ENCODE measurements at places on chromosomes 12 and 14.

GRCh38 chr12:88579601-88580050 is 645 bp downstream of the KITLG start:
- no peak for DNase-seq

- DNase-seq = peak; percentile 14
These were observed 105.0 kb upstream of the PRB2 start for GRCh38 chr12:11500188-11500860.

DNA sequence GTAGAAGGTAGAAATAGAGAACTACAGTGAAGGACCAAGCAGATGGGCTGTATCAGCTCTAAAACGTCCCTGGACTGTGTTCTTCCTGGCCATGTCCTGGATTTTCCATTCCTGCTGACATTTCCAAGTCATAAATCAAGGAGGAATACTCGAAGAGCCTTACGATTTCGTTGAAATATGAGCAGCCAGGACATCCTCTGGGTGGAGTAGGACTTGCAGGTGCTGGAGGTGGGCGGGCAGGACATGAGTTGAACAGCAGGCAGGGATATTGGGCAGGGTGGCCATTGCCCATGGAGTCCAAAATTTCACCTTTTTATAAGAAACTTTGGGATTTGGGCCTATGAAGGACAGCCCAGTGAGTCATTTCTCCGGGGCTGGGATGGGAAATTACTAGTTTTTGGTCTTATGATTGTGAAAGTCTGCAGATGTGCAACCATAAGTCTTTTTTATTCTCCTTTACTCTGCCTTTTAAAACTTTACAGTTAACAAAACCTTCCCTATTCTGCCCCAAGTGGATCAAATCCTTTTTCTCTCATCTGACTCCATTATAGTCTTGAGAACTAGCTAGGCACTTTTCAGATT is 88.8 kb downstream of the TMX1 start:
- no peak for DNase-seq

DNA sequence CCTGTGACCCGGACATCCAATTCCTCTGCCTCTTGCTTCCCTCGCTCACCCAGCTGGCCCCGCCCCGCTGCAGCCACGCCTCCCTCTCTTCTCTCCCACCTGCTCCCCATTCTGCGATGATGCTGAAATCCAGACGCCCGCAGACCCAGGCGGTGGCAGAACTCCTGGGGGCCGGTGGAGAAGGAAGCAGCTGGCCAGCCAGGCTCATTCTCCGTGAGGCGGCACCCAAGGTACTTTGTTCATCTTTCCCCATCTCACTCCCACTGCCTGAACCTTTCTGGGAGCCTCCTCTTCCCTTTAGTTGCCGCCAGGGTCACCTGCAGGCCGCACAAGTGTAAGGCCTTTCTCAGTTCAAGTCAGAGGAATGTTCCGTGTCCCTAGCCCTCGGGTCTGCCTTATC is 35.7 kb downstream of the FOXN4 start:
- DNase-seq = no peak

- no peak for DNase-seq
These were observed 15.8 kb upstream of the GCH1 start for GRCh38 chr14:54918427-54918826.

DNA sequence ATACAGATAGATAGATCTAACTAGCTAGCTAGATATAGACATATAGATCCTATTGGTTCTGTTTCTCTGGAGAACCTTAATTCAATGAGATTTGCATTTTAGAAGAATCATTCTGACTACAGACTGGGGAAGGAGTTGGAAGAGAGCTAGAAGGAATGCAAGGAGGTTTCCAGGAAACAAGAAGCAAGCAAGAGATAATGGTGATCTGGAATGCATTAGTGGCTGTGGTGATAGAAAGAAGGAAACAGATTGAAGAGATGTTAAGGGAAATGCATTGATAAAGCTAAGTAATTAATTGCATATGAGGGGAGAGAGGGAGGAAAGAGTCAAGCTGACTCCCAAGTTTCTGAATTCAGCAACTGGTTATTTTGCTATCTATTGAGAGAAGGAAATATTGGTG is 42.7 kb downstream of the DBX2 start:
- no peak for DNase-seq

GRCh38 chr12:29552994-29553748 is 55.7 kb upstream of the OVCH1 start:
- DNase-seq = no peak

DNA sequence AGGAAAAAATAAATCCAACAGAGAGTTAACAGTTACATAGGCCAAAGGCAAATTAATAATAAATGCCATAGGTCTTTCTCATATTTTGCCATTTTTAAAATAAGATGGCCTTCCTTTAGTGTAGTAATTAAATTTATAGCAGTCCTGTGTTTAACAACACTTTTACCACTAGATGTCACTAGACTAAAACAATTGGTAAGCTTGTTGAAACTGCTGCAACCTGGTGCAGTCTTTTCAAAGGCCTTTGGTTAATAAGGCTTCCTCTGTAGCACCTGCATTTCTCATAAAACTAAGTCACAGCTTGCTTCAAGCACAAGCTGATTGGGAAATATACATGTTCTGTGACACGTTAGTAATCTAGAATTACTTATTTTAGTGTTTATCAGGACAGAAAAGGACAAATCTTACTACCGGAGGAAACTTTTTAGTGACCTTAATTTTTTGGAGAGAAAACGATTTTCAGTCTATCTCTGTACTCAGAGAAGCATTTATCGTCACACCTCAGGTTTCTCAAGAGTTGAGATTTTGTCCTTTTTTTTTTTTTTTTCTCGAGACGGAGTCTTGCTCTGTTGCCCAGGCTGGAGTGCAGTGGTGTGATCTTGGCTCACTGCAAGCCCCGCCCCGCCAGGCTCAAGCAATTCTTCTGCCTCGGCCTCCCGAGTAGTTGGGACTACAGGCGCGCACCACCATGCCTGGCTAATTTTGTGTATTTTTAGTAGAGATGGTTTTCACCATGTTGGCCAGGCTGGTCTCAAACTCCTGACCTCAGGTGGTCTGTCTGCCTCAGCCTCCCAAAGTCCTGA is 20.0 kb downstream of the BORCS5 start:
- no peak for DNase-seq

DNA sequence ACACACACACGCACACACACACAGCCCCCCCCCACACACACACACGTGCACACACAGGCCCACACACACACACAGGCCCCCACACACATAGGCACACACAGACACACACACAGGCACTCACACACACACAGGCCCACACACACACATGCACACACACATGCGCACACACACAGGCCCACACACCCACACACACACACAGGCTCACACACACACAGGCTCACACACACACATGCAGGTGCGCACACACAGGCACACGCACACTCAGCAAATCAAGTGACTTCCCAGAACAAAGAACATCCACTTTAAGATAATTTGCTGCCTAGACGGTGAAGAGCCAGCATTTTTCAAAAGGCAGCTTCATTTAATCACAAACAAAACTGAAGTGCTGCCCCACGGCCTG is 78.5 kb upstream of the FBRSL1 start:
- no peak for DNase-seq

GRCh38 chr12:12839003-12839395 is 25.9 kb downstream of the DDX47 start:
- DNase-seq = no peak

- no peak for DNase-seq
These were observed 75.9 kb upstream of the TSPAN11 start for GRCh38 chr12:30850684-30851083.

GRCh38 chr14:91405241-91405721 is 12.3 kb downstream of the CCDC88C start:
- no peak for DNase-seq

- no peak for DNase-seq
These were observed 17.7 kb upstream of the POP5 start for GRCh38 chr12:120598674-120599463.
